Tibial artery (tissue), 4 donors: ENCODE measurements at places on chromosomes 16 and 17.

- no peak for DNase-seq
These were observed 1.9 kb downstream of the PNMT start for GRCh38 chr17:39669897-39670735.

- no peak for DNase-seq
These were observed 1.0 kb upstream of the MSI2 start for GRCh38 chr17:57255182-57255775.

DNA sequence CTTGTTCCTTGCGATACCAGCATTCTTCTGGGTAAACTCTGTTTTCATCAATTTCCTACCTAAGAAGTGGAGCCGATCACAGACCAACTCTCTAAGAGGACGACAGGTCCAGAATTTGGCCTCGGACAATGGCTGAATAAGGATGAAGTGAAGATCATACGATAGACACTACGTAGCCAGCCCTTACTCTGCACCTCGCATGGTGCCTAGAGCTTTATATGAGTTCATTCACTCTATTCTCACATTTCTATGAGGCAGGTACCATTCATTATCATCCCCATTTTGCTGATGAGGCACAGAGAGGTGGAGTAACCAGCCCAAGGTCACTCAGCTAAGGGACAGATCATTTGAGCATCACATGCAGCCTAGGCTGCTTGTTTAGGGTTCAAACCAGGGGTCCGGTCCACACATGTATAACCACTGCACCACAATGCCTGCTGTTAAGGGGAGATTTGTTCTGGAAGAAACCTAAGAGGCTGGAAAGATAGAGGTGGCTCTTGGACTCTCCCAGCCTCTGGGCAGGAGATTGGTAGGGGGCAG lies 78.6 kb downstream of the MYH11 start:
- DNase-seq: no peak

- DNase-seq: peak; percentile 70
These were observed 12.1 kb upstream of the SCN4A start for GRCh38 chr17:63984651-63985386.

- no peak for DNase-seq
These were observed 879 bp upstream of the SPG7 start for GRCh38 chr16:89507214-89507833.

DNA sequence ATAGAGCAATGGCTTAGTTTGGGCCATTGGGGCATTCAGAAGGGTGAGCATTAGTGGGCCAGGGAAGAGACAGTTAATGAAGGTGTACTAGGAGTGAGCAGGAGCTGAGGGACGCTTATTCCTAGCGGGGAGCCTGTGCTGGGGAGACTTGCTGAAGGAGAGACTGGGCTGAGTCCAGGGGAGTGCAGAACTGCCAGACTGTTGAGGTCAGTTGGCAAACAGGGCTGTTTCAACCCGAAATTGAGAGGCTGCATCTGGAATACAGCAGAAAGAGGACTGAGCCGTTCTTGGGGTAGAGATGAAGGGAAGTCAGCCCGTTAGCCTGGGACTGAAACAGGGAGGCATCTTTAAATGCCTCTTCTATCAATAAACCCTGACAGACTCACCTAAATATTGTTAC lies 33.2 kb downstream of the MAP2K6 start:
- no peak for DNase-seq

DNA sequence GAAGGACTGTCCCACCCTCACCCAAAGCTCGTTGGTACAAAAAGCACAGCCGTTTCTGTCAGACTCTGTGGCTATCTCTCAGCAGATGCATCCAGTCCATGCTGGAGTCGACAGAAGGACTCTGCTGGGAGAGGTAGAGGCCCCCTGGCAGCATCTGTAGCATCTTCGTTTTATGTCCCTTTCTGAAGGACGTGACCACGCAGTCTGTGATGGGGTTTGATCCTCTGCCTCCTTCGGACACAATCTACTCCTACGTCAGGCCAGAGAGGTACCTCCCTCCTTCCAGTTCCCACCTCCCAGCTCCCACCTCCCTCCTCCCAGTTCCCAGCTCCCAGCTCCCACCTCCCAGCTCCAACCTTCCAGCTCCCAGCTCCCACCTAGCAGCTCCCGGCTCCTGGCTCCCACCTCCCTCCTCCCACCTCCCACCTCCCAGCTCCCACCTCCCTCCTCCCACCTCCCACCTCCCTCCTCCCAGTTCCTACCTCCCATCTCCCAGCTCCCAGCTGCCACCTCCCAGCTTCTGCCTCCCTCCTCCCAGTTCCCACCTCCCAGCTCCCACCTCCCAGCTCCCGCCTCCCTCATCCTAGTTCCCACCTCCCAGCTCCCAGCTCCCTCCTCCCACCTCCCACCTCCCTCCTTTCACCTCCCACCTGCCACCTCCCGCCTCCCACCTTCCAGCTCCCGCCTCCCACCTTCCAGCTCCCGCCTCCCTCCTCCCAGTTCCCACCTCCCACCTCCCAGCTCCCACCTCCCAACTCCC lies 11.4 kb upstream of the MC1R start:
- no peak for DNase-seq

- no peak for DNase-seq
These were observed 40.4 kb downstream of the TMEM132E start for GRCh38 chr17:34619687-34620217.

GRCh38 chr17:63621229-63621683 lies 961 bp upstream of the MAP3K3 start:
- no peak for DNase-seq

DNA sequence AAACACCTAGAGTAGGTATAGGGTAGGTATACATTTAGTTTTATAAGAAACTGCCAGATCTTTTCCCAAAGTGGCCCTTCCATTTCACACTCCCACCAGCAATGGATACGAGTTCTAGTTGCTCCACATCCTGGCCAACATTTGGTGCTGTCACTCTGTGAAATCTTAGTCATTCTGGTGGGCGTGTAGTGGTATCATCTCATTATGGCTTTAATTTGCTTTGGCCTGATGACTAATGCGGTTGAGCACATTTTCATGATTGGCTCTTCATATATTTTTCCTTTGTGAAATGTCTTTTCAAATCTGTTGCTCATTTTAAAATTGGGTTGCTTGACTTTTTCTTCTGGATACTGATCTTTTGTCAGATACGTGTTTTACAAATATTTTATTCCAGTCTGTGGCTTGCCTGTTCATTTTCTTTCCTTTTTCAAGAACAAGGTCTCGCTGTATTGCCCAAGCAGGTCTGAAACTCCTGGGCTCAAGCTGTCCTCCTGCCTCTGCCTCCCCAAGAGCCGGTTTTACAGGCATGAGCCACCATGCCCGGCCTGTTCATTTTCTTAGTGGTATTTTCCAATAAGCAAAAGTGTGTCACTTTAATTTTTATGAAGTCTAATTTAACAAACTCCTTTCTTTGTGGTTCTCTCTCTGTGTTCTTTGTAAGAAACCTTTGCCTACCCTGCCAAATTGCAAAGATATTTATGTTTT lies 192.4 kb downstream of the SEC14L1 start:
- DNase-seq: no peak

DNA sequence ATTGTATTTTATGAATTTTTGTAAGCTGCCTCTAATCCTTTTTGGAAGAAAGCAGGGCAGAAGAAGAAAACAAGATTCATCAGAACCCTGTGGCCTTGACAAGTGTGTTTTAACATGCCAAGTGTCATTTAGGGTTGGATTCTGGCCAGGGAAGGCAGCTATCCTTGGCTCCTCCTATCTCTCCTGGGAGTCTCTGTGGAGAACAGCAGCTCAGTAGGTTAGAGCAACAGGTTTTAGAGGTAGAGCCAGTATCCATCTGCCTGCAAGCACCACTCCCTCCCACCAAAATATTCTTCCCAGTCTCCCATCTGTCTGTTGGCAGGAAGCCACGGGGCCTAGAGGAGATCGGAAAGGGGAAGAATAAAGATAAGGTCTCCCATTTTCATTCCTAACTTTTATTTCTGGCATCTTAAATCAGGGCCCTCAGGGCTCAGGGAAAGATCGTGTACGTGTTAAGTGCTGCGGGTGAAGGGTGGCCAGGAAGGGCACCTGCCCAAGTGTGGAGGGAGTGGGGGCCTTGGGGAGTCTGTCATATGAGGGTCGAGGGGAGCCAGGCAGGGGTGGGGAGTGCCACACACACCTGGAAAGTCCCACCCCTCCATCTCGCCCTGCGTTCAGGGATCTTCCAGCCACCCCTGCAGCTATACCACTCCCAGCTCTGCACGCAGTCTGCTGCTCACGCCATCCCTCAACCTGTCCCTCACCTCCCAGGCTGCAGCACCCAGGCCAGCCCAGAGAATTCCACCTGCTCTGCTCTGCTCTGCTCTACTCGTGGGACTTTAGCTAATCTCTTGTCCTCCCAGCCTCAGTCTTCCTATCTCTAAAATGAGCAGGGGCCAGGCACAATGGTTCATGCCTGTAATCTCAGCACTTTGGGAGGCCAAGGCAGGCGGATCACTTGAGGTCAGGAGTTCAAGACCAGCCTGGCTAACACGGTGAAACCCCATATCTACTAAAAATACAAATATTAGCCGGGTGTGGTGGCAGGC lies 17.1 kb upstream of the CPSF4L start:
- DNase-seq: peak; percentile 51

GRCh38 chr16:10070591-10070990 lies 111.6 kb downstream of the GRIN2A start:
- no peak for DNase-seq

GRCh38 chr16:59881376-59881775 lies 1147.3 kb upstream of the GOT2 start:
- DNase-seq: no peak

DNA sequence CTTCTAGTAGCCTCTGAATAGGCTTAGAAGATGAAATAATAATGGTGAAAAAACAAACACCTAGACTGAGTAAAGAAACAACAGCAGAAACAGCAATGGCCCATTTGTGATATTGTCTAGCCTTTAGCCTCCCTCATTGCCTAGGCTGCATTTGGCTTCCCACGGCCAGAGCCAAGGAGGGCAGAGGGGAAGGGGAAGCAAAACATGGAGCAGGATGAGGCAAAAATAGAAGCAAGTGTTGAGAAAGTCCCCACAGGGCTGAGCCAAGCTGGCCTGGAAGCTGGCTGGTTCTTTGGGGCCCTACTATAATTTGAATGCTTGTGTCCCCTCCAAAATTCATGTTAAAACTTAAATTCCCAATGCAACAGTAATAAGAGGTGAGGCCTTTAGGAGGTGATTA lies 60.2 kb upstream of the KSR1 start:
- DNase-seq: no peak
